ENCODE measurements at places on chromosomes 5 and 9.
A peak's percentile ranks its signal among the peaks of the same experiment; 100 is the strongest.

GRCh38 chr5:175860531-175861045 lies 10.8 kb upstream of the CPLX2 start:
- no peak for DNase-seq

GRCh38 chr5:38532165-38532669 lies 24.2 kb downstream of the LIFR start:
- DNase-seq, result no peak

- DNase-seq, result no peak
Measured at GRCh38 chr5:173888473-173889131, 453 bp downstream of the CPEB4 start.

- no peak for DNase-seq
Measured at GRCh38 chr5:169281625-169282024, 19.3 kb downstream of the SLIT3 start.

GRCh38 chr5:126488443-126489065 lies 65.3 kb downstream of the GRAMD2B start:
- DNase-seq, result no peak

DNA sequence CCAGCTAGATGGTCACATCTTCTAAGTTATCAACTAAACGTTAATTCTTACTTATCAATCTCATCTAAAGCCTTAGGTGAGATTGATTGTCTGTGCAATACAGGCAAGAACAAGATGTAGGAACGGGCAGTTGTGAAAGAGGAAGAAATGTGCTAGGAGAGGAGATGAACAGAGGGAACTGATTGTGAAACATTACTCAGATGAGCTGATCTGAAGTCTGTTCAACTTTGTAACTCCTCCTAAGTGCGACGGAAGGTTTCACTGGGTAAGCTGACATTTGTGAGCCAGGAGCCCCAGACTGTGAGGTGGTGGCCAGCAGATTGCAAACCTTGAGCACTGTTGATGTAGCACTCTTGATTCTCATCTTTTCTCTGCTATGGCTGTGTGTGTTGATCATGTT lies 204.1 kb downstream of the CD180 start:
- no peak for DNase-seq

- no peak for DNase-seq
Measured at GRCh38 chr5:626850-627249, 14.7 kb downstream of the CEP72 start.

GRCh38 chr5:42640835-42641234 lies 115.8 kb upstream of the CCDC152 start:
- DNase-seq, result no peak

DNA sequence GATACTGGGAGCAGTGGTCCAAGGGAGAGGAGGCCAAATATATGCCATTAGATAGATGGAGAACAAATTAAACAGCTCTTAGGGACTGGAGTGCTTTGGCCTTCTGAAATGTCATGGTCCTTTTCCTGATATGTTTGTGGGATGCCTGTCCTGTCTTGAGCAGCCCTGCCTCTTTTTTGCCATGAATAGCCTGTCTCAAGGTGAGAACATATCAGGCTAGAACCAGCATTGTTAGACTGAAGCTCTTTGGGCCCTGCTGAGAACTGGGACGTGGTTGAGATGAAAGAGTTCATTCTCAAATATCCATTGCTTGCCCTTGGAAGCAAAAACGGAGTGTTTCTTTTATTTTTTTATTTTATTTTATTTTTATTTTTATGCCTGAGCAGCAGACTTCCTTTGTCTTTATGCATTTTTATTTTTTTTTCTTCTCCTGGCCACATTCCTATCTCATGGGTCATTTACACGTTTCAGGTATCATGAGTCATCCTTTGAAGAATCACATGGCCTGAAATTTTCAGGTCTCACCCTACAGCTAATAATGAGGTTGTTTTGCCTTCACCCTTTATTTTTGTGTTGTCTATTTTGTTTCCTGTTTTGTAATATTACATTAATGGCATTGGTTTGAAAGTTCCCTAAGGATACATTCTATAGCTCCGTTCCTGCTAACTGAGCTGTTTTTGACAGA lies 371.4 kb downstream of the PSAT1 start:
- DNase-seq, result no peak

DNA sequence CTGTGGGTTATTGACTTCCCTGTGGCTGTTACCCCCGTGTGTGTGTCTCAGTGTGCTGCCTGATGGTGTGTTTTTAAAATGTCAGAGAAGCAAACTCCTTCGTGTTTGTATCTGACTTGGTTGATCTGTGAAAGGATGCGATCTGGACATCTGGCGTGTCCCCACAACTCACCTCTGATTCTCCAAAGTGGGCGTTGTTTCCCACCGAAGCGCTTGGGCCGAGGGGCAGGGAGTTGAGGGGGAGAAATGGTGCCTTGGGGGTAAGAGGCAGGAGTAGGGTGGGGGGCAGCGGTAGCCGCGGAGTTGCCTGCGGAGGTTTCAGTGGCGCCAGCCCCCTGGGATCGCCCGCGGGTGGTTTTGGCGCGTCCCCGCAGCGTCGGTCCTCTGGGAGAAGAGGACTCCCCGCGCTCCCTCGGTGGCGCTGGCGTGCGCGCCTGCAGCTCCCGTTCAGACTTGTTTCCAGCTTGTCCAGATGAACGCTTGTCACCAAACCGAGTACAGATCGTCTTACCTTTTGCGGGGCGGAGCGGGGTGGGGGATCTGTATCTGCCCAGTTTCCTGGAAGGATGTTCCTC lies 1.1 kb downstream of the MAST4 start:
- peak; percentile 7 for DNase-seq

DNA sequence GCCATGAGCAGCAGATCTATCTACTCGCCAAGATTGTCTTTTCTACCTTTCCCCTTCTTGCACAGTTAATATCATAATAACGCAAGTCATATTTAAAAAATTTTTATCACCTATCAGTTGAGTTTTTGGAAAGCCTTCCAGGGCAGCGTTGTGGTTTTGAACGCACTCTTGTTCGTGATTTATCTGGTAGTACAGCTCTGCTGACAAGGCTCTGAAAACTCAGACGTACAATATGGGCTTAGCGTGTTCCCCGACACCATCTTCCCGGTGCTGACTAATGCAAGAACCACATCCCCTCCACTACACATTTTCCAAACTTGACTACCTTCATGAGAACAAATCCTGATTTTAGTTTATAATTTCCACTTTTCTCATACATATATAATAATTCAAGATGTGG lies 1.6 kb upstream of the NFIL3 start:
- DNase-seq, result peak; percentile 59

DNA sequence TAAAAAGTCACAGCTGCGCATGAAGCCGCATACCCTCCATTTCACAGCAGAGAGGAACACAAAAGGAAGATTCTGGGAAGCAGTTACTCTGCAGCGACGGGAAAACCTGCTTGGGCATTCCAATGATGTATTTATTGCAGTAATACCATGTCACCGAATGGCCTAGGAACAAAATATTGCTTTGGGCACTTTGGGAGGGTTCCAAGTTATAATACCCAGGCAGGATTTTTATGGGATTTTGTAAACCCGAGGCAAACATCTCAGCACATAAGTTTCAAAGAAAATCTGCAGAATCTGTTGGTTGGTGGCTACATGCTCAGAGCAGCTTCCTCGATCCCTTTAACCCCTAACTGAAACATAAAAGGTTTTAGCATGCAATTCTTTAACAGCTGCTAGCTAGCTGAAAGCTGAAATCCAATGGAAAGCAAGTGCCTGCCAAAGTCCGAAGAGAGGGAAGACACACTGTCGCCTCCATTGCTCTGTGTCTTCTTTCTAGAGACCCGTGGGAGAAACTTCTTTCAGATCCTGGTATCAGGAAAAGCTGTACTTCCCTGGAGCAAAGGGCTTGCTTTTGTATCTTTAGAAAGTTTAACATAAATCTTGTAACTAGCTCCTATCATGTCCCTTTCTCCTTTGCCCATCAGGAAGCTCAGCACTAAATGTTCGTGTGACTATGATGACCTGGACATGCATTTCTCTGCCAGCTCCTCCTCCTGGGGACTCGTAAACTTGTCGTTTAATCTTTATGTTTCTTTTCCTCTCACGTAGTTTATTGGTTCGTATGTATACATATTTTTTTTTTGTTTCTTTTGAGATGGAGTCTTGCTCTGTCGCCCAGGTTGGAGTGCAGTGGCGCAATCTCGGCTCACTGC lies 195.0 kb downstream of the MAPKAP1 start:
- DNase-seq, result no peak

All from fibroblast of skin of right quadriceps (primary cell).